ENCODE measurements at places on chromosomes 11 and 22. TPM values are rescaled to one million over a fixed set of nuclear protein-coding genes. Genes with fewer than 3 reads are reported as not detected.
A peak's percentile ranks its signal among the peaks of the same experiment; 100 is the strongest.

DNA sequence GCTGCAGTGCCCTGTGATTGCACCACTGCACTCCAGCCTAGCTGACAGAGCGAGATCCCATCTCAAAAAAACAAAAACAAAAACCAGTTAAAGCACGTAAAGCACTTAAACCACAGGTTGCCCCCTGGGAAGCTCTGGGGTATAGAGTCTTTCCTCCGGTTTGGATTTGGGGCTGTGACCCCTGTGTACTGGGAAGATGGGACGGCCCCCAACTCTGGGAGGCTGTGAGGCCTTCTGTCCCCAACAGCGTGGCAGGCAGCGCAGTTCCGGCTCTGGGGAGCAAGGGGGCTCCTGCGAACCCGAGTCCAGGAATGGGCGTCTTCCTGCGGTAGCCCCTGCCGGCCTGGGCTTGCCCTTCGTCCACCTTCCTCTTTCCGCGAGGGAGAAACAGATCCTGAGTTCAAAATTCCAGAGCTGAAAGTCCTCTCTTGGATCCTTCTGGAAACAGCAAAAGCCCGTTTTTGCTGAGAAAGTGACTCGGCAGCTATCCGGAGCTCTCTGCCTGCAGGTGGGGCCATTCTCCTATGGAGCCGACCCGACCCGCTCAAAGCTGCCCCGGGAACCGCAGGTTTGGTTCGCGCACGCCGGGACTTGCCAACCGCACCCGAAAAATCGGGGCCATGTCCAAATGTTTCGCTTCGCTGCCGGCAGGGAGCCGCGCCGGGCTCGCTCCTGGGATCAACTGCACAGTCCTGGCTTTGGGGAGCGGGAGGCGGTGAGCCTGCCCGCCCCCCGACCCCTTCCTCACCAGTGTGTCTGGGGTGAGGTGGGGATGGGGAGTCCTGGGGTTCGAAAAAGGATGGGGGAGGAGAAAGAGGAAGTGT, 36.3 kb upstream of the POLA2 start:
- peak; percentile 52 for DNase-seq

GRCh38 chr22:46501701-46502100, 35.7 kb downstream of the CELSR1 start:
- peak; percentile 49 for DNase-seq

- DNase-seq = no peak
Measured at GRCh38 chr11:62542111-62542745, 4.4 kb downstream of the AHNAK start.

GRCh38 chr22:17518406-17518805, 44.9 kb upstream of the SLC25A18 start:
- DNase-seq = peak; percentile 14

DNA sequence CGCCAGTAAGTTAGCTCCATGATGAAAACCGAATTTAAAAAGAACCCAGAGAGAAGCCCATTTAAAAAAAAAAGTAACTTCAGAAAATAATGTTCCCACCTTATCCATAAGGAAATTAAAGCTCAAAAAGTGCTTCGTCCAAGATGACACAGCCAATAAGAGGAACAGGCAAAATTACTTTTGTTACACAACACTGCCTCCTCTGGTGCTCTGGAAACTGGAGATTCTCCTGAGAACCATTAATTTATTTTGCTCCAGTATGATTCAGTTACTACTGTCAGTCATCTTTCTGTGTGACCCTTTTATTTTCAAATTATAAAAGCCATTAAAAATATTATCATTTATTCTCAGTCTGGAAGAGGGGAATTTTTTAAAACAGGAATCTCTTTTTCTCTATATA, 2.0 kb downstream of the IFT27 start:
- DNase-seq = no peak

UPK3A gene
- total RNA-seq = 0.28 TPM
